ENCODE measurements at places on chromosomes 7 and 10.

DNA sequence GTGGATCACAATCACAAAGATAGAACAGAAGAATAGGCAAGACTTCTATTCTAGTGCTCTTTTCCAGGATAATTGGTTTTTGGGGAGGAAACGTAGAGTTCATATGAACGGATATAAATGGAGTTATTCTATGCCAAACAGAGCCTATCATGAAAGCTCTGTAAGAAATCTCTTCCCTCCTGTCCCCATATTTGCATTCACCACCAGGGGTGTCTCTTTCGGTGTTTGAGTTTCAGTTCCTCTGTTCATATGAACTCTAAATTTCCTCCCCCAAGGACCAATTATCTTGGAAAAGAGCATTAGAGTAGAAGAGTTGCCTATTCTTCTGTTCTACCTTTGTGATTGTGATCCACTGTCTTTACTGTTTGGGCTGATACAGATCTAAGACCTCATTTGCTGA lies 48.3 kb upstream of the CDC14C start:
- DNase-seq, result no peak

GRCh38 chr7:151218170-151218569 lies 7.9 kb upstream of the H2BK1 start:
- DNase-seq, result no peak

DNA sequence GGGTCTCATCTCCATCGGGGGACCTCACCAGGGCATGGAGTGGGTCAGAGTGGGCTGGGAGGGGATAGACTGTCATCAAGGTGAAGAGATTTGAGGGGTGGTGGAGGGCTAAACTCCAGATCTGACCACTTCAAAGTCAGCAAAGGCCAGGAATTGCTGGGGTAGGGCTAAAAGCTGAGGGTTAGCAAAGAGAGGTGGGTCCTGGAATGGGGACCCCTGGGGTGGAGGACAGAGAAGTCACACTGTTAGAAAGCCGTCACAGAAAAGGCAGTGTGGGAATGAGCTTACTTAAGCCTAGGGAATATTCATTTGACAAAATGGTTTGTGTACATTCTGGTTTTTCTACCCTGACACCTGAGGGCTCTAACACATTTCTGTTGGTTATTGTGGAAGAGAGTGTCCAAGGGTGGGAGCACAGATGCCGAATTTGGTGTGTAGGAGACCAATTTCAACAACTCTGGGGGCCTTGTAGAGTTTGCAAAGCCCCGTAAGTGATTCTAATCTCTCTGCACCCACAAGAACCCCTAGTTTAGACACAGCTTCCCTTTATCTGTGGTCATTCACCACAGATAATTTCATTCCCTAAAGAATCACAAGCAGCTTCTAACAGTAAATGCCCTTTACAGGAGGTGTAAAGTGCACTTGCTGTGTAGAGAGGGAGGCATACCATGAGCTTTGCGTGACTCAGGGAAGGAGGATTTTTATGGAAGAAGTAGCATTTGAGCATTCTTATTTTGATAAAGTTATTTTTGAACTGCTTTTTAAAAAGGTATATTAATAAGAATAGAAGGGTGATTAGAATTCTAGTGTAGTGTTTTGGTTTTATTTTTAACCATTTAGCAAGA lies 6.4 kb downstream of the FBH1 start:
- DNase-seq, result no peak

GRCh38 chr10:122078326-122078725 lies 89.4 kb downstream of the TACC2 start:
- DNase-seq, result no peak

DNA sequence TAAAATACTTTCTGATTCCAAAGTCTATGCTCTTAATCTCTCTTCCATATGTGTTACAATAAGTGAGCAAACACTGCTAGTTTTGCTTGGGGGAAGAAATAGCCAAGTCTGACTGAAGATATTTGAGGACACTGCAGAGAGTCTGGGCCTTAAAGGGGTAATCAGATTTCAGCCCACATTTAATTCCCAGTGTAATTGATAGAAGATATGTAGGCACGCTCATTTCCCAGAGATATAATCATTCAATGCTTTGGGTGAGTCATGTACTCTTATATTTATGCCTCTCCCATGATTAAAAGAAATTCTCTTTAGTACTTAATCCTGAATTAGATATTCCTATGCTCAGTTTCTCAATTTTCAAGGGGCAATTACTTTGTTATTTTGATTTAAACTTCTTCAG lies 178.1 kb upstream of the POM121L12 start:
- no peak for DNase-seq

- no peak for DNase-seq
Measured at GRCh38 chr10:14547816-14548215, 217.1 kb upstream of the FRMD4A start.

DNA sequence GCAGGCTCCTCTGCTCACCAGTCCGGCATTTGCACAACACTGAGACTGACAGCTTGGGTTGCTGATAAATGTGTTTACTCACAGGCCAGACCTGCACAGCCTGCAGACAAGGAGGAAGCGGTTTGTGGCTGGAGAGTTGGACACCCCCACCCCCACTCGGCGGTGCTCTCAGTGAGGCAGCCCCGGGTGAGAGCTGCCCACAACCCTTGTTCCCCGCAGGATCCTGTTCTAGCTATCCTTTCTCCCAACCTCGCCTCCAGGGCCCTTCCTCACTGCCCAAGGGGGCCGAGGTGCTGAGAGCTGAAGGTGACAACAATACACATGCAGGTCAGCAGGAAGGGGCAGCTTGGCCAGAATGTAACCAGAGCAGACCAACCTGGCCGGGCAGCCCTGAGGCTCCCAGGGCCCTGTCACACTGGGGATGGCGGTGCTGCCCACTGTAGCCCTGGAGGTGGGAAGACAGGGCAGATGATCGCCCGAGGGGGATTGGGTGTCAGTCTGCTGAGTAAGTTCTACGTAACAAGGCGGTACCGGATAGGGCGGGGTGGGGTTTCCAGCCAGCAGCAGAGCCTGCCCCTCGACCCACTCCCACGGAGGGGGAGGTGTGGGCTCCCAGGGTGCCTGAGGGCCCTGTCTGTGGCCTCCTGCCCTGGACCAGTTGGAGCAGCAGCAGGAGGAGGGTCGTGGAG lies 2.1 kb upstream of the ADAM8 start:
- no peak for DNase-seq

GRCh38 chr7:15015545-15016314 lies 113.2 kb upstream of the DGKB start:
- DNase-seq, result no peak

DNA sequence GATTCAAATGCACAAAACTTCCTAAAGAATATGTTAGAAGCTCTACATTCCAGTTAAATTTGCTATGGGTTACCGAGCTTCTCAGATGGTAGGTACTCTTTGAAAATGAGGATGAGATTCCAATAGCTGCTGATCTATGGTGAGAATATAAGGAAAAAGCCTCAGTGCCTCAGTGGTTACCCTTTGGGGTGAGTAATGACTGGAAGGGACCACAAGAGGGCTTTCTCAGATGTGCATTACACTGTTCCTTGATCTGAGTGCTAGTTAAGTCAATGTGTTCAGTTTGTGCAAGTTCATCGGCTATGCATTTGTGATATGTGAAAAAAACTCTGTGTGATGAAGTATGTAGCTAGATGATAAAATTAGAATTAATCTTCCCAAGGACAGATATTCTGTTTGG lies 3.5 kb downstream of the NRCAM start:
- no peak for DNase-seq

DNA sequence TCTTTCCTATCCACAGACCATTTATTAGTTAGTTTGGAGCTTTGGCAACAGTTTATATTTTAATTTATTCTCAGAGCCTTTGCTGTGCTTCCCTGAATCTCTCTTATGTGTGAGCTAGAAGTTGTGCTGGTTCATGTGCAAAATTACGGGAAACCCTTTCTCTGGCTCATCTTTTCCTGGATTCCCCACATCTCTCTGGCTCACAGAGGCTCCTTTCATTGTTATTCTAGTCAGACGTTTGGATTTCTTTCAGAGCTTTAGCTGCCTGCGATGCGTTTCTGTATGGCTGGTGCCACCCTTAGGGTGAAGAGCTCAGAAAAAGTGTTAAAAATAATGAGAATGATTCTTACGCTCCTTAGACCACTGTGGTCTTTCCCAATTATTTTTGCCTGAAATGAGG lies 53.3 kb downstream of the TPST1 start:
- DNase-seq, result no peak

- DNase-seq, result no peak
Measured at GRCh38 chr7:1062296-1063294, 18.2 kb downstream of the GPR146 start.

DNA sequence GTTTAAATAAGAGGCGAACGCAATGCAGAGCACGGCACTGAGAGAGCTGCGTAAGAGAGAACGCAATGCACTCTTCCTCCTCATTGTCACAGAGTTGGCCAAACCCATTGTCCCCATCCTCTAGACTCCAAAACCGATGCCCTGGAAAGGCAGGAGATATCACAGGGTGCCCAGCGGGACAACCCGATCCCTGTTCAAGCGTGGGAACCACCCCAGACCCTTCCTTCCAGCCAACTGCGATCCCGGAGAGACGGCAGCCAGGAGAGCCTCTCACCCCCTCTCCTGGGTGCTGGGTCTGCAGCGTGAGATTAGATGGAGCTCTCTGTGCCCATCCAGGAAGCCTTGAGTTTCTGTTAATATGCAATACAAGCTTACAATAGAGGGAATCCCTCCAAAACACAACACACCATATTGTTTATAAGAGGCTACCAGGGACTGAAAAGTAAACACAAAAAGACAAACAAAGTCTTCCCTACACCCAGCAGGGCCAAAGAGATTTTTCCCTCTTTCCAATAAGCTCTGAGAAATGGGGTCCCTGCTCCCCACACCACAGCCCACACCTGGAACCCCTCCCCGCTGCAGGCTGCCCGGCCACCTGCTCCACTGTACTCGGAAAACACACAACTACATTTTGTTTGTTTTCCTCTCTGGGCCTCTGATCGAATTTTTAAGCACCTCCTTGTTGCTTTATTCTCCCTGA lies 187.6 kb downstream of the ADARB2 start:
- DNase-seq, result no peak
